ENCODE measurements at places on chromosomes 7 and 10.

- no peak for DNase-seq
Measured at GRCh38 chr7:44212581-44213184, 11.9 kb downstream of the YKT6 start.

GRCh38 chr7:6536262-6537260 is 14.7 kb downstream of the GRID2IP start:
- no peak for DNase-seq

- no peak for DNase-seq
Measured at GRCh38 chr7:44607141-44608068, 978 bp downstream of the OGDH start.

GRCh38 chr10:131949041-131949862 is 32.5 kb downstream of the BNIP3 start:
- no peak for DNase-seq

- DNase-seq = no peak
Measured at GRCh38 chr10:116079355-116079754, 193.7 kb downstream of the GFRA1 start.

- DNase-seq = no peak
Measured at GRCh38 chr7:31107106-31108090, 55.3 kb downstream of the ADCYAP1R1 start.

DNA sequence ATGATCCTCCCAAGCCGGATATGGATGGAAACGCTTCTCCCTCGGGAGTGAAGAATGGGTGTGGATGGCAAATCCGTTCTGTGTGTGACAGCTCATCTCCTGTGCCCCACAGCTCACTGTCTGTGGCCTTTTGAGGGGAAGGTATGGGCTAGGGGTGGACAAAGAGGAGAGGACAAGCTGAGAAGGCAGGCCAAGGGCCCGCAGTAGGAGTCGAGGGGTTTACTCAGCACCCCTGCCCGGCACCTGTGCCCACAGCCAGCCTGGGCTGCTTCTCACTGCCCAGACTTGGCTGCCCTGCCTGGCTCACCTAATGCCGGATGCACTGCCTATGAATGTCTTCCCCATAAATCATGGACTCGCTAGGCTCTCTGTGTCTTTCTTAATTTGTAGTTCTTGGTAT is 503.8 kb downstream of the TCERG1L start:
- DNase-seq = no peak

DNA sequence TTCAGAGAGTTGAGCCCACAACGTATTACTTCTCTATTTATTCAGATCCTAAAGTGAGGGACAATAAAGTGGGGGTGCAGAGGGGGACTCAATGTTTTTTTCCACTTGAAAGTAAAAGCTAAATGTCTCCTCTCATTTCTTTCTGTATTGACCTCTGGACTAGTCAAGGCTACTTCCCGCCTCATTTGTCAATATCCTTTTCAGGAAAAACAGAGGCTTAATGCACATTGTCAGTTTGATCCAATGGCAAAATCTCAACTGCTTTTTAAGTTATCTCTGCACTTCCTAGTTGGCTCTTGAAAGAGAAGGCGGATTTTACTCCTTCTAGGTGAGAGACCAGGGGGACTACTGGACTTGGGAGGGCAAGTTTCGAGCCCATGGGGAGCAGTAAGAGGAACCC is 56.4 kb downstream of the HIPK2 start:
- no peak for DNase-seq

DNA sequence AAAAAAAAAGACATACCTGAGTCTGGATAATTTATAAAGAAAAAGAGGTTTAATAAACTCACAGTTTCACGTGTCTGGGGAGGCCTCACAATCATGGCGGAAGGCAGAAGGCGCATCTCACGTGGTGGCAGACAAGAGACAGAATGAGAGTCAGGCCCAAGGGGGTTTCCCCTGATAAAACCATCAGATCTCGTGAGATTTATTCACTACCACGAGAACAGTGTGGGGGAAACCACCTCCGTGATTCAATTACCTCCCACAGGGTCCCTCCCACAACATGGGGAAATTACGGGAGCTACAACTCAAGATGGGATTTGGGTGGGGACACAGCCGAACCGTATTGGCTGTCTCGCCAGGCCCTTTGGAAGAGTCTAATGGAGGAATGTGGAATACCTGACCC is 9.0 kb upstream of the MAFK start:
- no peak for DNase-seq

- no peak for DNase-seq
Measured at GRCh38 chr7:106283831-106284713, 711 bp downstream of the NAMPT start.

DNA sequence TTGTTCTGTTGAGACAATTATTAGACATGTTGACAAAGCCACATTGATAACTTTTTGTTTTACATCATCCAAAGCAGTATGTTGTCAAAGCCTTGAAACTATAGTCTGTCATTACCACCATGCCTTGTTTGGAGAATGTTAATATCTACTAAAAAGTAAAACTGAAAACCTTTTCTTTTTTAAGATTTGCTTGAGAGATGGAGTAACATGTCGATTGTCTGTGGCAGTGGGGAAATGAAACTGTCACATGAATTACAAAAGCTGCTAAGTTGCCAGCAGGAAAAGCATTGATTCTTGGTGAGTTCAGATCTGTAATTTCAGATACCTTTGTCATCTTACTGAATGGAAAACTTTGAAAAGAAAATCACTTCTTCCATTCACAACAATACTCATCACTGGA is 69.1 kb downstream of the TFPI2 start:
- DNase-seq = no peak

- no peak for DNase-seq
Measured at GRCh38 chr7:38276096-38276877, 2.9 kb upstream of the TARP start.

DNA sequence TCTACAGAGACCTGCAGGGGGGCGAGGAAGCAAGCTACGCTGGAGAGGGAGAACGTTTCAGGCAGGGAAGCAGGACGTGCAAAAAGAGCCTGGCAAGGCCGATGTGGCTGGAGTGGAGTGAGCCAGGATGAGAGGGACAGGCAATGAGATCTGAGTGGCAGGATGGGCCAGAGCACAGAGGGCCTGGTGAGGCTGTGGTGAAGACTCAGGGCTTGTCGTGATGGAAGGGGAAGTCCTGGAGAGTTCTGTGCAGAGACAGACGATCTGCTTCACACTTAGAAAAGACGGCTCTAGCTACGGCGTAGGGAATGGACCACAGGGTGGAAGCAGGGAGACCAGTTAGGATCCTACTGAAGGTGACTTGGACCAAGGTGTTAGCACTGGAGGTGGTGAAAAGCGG is 87.0 kb downstream of the SH3PXD2A start:
- no peak for DNase-seq

All from cortex of kidney (tissue), 1 donor.